Myocyte (in vitro differentiated cells): ENCODE measurements at places on chromosomes 5 and 9. TPM values are rescaled to one million over a fixed set of nuclear protein-coding genes. Genes with fewer than 3 reads are reported as not detected.
A peak's percentile ranks its signal among the peaks of the same experiment; 100 is the strongest.

The PCDHB9 gene
- 6.8 TPM in 2 replicates for total RNA-seq

DNA sequence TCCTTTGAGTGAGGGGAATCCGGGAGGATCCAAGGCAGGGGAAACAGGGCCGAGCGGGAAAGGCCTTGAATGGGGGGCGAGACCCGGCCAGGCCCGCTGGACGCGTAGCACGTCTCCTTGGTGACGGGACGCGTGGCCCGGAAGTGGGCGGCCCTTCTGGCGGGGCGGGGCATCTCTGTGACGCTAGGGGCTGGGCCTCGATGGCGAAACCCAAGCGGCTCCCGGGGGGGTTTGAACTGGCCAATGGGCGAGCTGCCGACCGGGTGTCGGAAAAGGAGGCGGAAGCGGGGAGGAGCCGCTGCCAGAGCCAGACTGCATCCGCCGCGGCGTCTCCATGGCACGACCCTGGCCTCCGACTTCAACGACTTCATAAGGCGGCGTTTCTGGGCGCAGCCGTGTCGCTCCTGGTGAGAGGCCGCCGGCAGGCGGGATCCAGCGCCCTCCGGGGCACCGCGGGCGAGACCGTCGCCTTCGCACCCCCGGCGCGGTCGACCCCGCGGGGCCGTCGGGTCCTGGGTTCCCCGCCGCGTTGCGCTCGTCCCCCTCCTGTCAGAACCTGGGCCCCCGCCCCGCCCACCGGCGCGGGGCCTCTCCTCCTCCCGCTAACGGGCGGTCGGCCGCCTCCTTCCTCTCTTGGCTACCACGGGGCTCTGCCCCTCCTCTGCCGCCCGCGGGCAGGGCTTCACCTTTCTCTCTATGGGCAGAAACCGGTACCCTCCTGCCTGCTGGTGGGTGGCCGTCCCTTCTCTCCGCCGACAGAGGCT lies at the start of gene ODF2:
ODF2 (plus strand) TSS at position 158 of the 764 bp plus-strand sequence; CDS start at position 244, 86 bp downstream.
- DNase-seq: peak; percentile 96

DNA sequence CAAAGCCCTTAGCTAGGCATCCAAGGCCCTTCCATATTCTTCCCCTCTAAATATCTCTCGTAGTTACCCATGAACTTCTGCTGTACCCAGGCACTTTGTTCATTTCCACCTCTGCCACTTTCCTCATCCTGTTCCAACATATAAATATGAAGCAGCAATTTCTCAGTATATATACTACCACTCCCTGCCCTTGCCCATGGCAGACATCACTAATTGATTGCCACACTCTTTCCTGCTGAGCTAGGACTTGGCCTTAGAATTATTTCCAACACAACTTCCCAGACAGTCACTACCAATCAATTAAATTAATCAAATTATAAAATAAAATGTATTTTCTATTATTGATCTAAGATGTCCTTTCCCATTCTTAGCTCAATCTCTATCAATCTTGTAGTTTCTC lies 8.5 kb downstream of the INSYN2B start:
- DNase-seq: no peak

The PRKAA1 gene
- total RNA-seq: 50.2 and 70.8 TPM in 2 replicates

The C5orf52 gene
- total RNA-seq: not detected in 2 replicates
